ENCODE measurements at places on chromosomes 11 and 22. TPM values are rescaled to one million over a fixed set of nuclear protein-coding genes. Genes with fewer than 3 reads are reported as not detected.

SEPTIN5 gene
- 18.4 TPM for total RNA-seq

RFPL2 gene
- not detected for total RNA-seq

PDE2A gene
- total RNA-seq = 67.0 TPM

OR52A1 gene
- total RNA-seq = not detected

DNA sequence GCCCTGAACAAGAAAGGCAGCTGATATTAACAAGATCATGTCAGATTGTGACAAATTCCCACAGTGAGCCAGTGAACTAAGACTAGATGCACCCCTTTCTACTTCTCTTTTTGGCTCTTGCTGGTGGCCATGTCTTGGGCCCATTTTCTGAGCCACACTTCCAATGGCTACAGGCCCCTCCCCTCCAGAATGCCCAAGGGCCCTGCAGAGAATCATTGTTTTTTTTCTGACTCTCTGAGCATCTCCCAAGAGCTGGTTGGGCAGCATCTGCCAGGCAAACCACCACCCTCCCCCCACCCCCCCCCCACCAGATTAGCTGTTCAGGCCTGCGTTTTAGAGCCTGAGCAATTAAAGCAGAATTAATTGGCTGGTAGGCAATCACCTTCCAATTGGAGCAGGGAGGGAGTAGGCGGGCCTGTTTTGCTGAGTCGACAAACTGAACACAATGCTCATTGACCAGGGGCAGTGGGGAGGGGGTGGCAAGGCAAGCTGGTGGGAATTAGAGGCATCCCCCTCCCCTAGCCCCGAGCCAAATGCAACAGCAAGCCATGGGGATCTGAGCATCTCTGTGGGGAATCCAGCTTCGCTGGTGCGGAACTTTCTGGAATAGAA is 541.4 kb downstream of the MN1 start:
- no peak overlapping the region for H3K27ac ChIP-seq
- no peaks in the 10 kb centered on the region for H3K4me1 ChIP-seq
- no peaks in the 10 kb centered on the region for H3K36me3 ChIP-seq
- DNase-seq = no peak
- H3K4me3 ChIP-seq = no peak overlapping the region

DNA sequence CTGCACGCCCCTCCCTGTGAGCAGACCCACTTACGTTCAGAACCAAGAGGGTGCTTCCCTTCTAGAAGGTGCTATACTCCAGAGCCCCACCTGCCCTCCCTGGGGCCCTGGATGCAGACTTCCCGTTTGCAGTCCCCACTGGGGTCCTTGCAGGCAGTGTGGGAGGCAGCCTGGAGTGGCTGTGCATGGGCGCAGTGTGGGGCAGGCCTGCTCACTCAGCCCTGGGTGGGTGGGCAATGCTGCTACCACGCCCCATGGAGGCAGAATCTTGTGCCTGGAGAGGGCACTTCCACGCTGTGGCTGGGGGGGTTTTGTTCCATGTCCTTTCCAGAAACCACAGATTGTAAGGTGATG is 116.2 kb downstream of the KCNQ1OT1 start:
- H3K36me3 ChIP-seq = no peaks in the 10 kb centered on the region
- H3K27ac ChIP-seq = no peak overlapping the region
- DNase-seq = no peak
- H3K4me3 ChIP-seq = no peak overlapping the region
- no peaks in the 10 kb centered on the region for H3K4me1 ChIP-seq

DNA sequence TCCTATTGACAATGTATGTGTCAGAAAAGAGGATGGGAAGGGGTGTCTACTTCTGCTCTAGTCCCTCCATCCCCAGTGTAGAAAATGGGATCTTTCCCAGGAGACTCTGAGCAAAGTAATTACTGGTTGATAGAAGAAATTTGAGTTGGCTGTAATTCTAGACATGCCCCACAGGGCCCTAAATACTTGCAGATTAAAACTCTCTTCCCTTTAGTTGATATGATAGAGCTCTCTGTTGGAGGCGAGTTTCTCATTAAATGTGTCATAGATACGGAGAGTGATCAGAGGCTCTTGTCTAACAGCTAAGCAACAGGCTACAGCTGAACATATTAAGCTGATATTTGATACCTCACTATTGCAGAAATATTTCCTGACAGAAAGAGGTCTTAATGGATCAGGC is 32.9 kb downstream of the OR52E1 start:
- DNase-seq = no peak
- H3K27me3 ChIP-seq = no peaks in the 10 kb centered on the region
- H3K4me1 ChIP-seq = no peaks in the 10 kb centered on the region
- H3K27ac ChIP-seq = no peak overlapping the region

GRCh38 chr11:56889986-56890385 is 98.7 kb upstream of the OR5AK2 start:
- H3K27ac ChIP-seq = no peak overlapping the region
- H3K4me3 ChIP-seq = no peak overlapping the region
- H3K27me3 ChIP-seq = no peaks in the 10 kb centered on the region

- no peaks in the 10 kb centered on the region for H3K36me3 ChIP-seq
- DNase-seq = no peak
- H3K4me1 ChIP-seq = no peaks in the 10 kb centered on the region
- no peak overlapping the region for H3K4me3 ChIP-seq
- no peak overlapping the region for H3K27ac ChIP-seq
- no peaks in the 10 kb centered on the region for H3K27me3 ChIP-seq
Measured at GRCh38 chr11:70297341-70297740, 26.9 kb downstream of the PPFIA1 start.

DNA sequence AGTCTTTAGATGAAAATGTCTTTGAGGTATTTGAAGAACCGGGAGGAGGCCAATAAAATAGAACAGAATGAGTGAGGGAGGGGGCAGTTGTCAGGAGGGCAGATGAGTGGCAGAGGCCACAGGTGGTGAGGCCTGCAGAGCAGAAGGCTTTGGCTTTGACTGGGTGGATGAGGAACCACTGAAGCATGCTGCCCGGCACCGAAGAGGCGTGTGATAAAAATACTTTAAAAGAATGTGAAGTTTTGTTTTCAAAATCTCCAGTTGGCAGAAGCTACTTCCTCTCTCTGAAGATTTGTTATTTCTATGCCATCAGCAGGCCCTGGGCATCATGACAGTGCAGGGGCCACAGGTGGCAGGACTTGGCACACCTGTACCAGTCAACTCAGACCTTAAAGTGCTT is 6.3 kb downstream of the MS4A12 start:
- H3K4me3 ChIP-seq = no peak overlapping the region
- no peak for DNase-seq
- H3K4me1 ChIP-seq = no peaks in the 10 kb centered on the region
- H3K27me3 ChIP-seq = no peaks in the 10 kb centered on the region

DNA sequence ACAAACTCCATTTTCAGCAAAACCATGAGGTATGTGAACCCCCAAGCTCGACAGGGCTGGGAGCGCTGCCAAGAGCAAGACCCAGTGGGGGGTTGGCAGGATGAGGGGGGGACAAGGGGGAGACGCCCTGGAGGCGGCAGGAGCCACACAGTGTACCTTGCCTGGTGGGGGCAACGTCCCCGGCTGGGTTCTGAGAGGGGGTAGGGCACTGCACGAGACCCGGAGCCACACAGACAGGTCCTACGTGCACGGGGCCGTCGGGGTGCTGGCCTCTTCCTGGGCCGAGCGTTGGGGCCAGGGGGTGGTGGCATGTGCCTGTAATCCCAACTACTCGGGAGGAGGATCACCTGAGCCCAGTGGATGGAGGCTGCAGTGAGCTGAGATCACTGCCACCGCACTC is 28.8 kb downstream of the TBX1 start:
- H3K4me3 ChIP-seq = no peak overlapping the region
- no peaks in the 10 kb centered on the region for H3K4me1 ChIP-seq

GRCh38 chr11:108906329-108906728 is 241.5 kb downstream of the DDX10 start:
- no peak overlapping the region for H3K27ac ChIP-seq
- H3K36me3 ChIP-seq = no peaks in the 10 kb centered on the region
- no peaks in the 10 kb centered on the region for H3K27me3 ChIP-seq
- DNase-seq = no peak

- no peak overlapping the region for H3K27ac ChIP-seq
- no peaks in the 10 kb centered on the region for H3K4me1 ChIP-seq
- no peak for DNase-seq
- H3K27me3 ChIP-seq = no peaks in the 10 kb centered on the region
- H3K4me3 ChIP-seq = no peak overlapping the region
Measured at GRCh38 chr11:102734650-102735049, 9.9 kb upstream of the MMP8 start.

All from breast epithelium (tissue), 4 donors.